AG20443 (cell line): ENCODE measurements at places on chromosomes 4 and X.

DNA sequence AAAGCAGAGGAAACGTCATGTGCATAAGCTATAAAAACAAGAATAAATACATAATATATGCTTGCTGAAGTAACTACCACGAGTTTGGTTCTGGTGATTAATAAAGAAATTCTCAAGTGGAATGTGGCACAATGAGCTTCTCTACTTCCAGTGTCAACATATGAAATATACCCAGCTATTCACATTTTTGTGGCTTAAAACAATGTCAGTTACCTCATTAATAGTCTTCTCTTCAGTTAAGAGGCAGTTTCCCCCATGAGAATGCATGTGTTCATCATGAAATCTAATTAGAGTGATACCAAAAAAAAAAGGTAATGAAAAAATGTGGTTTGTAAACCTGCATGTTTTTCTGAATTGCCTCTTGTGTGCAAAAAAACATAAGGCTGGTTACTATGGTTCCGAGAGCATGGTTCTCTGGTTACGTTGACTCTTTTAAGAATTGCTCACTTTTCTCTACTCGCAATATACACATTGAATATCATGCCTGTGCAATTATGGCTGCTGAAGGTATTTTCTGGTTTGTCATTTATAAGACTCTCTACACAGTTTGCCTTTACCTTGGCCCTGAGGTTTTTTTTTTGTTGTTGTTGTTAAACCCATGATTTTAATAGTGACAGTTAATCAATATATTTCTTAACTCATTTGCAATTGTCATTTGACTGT is 108.2 kb downstream of the PCDH7 start:
- DNase-seq: peak; percentile 8

GRCh38 chr4:56532239-56532638 is 26.6 kb downstream of the ARL9 start:
- DNase-seq: no peak

DNA sequence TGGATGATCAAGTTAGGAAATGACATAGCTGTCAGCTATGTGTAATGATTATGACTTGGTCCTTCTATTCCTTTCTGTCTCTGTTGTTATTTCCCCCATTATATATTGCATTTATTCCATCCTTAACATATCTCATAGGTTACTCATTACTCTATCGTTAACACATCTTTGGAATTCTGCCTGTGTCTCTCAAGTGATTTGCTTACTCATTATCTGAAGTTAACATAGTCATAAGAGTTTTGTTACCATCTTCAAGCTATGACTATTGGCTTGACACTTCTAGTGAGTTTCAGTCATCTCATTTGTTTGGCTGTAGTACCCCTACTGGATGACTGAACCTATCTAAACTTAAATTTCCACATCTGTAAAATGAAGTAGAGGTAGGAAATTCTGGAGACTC is 286.1 kb upstream of the PPP1R2C start:
- no peak for DNase-seq

DNA sequence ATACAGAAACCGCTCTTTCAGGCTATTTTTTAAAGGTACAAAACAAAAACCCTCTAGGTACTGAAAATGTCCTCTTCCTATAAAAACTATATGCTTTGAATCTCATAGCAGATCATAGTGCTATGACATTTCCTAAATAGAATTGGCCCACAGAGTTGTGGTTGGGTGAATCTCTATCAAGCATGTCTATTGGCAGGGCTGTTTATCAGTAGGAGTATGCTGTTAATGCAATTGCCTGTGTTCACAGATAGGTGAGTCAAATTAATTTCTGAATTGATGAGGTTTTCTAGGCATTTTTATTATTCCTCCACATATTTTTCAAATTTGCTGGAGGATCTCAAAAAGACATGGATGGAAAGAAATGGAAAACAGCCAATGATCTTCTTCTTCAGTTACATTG is 73.9 kb downstream of the QRFPR start:
- DNase-seq: no peak

- DNase-seq: no peak
Observed at GRCh38 chr4:1003271-1004070, 8.0 kb upstream of the FGFRL1 start.

DNA sequence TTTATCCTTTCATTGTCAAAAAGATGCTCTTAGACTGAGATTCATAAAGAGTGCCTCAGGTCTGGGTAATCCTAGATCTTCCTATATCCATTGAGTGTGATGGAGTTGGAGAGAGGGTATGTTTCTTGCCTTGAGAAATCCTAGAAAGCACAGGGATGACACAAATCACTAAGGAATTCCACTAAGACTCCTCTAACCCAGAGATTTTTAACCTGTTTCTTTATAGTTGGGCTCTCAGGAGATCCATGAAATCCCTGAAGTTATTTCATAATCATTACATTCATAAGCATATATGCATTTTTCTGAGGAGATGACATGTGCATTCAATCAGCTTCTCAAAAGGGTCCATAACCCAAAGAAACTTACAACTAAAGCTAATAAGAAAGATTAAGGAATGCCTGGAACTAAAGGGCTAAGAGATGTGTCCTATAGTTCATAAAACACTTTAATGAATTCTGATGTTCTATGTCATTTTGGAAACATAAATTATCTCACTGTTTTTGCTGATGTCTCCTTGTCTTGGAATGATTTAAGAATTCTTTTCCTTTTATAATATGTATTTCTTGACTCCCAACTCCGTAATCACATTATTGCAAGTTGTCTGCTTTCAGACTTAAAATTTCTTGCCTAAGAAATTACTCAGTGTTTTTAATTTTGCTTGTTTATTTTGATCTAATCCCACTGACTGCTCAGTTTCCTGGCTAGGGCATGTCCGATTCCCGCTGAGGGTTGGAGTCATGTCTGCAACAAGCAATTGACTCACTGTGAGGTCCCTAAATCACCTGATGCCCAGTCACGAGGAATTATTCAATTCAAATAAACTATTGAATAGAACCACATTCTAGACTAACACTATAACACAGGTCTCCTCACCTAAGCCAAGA is 2.8 kb upstream of the AMTN start:
- DNase-seq: no peak

DNA sequence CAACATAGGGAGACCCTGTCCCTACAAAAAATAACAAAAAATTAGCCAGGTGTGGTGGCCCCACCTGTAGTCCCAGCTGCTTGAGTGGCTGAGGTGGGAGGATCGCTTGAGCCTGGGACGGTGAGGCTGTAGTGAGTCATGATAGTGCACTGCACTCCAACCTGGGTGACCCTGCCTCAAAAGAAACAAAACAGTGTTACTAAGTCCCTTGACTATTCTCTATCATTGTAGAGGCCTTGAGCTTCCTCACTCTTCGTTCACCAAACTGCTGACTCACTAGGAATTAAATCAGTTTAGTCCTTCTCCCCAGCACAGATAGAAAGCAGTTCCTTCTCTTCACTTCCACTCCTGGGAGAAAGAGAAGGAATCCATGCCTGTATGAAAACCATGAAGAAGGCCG is 14.5 kb downstream of the CDS1 start:
- DNase-seq: no peak

GRCh38 chr4:89119836-89120235 is 8.5 kb downstream of the TIGD2 start:
- DNase-seq: no peak

DNA sequence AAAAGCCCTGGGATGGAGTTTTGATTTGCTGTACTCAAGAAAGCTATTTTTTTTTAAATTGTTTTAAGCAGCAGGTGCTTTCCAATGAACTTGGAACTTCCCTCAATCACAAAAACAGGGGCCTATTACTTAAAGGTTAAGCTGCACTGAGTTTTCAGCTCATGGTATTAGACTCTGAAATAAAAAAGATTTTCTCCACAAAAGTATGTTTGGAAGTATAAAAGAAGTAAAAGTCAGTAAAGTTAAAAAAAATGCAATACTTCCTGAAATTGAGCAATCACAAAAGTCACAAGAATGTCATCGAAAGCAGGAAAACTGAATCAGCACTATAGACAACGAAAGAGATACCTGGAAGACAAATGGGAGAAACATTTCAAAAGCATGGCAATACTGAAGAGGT is 38.9 kb upstream of the PLAC8 start:
- DNase-seq: no peak

- no peak for DNase-seq
Observed at GRCh38 chr4:6205567-6205931, 5.2 kb upstream of the JAKMIP1 start.

- DNase-seq: peak; percentile 63
Observed at GRCh38 chrX:40085102-40085551, 12.6 kb downstream of the BCOR start.

DNA sequence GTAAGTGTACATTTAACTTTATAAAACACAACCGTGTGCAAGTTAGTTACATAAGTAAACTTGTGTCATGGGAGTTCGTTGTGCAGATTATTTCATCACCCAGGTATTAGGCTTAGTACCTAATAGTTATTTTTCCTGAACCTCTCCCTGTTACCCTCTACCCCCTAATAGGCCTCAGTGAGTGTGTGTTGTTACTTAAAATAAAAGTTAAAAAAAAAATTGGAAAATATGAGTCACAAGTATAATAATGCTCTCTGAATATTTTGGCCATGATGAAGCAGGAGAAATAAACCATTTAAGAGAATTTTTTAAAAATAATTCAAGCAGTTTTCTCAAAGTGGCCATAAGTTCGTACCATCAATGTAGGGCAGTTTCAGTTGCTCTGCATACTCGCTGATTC is 105.1 kb upstream of the GRID2 start:
- DNase-seq: no peak

GRCh38 chr4:15303052-15303641 is 124.7 kb upstream of the C1QTNF7 start:
- peak; percentile 74 for DNase-seq

DNA sequence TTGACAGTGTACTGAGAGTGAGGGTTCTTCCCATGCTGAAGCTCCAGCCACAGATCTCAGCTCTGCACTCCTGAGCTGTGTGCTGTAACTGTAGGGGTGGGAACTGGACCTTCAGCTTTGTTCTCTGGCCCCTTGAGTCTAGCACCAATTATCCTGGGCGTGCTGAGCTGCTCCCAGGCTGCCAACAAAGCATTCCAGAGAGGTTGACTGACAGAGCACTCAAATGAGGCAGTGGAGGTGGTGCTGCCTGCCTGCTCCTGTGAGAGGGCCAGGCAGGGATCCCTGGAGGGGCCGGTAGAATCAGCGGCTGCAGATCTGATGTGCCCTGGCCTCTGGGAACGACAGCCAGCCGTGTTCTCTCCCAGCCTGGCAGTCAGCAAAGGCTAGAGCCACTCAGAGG is 375.7 kb upstream of the AADAT start:
- DNase-seq: no peak

DNA sequence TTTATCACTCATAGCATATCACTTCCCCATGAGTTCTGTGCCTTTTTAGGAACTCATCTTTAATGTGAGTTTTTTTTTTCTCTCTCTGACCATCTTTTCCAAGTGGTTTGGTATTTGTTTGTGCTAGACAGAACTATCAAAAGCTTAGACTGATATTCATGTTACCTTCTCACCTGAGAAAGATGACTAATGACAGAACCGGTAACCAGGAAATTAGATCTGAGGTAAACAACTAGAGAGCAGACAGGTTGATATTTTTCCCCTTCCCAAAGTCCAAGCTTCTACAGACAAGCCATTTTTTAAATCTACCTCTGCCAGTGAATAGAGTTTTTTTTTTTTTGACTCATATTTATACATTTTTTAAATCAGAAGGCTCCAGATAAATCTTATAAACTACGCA is 17.0 kb upstream of the SRD5A3 start:
- no peak for DNase-seq

DNA sequence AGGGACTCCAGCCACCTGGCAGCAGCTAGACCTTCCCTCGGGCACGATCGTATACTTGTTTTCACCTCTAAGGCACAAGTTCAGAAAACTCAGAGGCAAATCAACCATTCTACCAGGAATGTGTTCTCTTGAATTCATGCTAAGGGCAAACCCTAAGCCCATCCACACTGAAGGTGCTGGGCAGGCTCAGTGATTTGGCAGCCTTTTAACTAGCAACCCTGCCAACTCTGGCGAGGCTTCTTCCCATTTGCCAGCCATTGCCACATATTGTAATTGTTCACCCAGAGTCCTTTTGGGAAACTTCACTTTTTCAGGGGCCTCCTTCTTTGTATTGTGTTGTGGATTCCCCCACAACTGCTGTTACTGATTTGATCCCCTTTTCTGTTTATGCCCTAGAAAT is 298.6 kb upstream of the LDB2 start:
- no peak for DNase-seq

DNA sequence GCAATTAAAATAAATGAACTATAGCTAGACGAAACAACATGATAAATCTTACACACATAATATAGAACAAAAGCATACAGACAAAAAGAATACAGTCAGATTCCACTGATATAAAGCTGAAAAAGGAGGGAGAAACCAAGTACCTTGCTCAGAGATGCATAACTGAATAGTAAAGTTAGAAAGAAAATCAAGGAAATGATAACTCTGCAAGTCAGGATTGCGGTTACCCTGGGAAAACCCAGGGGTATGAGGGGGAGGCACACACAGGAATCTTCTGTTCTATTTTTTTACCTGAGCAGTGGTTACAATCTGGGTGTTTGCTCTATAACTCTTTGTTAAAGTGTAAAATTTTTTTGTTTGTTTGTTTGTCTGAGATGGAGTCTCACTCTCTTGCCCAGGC is 209.1 kb downstream of the CBR4 start:
- no peak for DNase-seq

DNA sequence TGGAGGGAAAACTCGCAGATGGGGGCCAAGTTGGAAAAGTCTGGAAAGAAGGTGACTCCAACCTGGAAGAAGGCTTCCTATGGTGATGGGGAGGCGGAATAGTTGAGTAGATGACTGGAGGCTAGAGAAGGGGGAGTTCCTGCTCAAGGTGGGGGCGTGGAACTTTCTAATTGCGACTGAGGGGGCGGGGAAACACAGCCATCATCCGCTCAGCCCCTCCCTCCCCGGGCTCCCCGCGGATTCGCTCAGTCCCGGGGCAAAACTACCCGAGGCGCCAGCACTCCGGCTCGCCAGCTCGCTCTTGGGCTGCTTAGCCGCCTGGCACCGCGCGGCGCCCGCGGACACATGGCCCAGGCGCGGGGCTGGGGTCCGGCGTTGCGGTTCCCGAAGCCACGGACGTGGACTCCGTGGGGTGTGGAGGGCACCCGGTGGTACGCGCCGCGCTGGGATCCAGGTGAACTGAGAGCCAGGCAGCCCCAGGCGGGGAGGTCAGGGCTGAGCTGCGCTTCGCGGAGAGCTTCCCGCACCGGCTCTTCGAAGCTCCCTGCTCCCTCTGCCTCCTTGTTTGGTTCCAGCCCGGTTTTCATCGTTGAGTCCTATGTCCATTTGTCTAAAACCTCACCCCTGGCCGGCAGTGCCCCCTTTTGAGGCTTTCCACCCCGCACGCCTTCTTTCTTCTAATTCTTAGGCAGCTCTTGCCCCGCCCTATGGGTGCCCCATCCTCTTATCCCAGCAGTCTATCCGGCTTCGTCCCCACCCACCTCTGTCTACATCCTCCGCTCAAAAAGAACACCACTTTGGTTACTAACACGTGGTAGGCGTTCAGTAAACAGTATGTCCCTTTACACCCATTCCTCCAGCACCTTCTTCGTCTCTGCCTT is 38.9 kb downstream of the STARD8 start:
- DNase-seq: peak; percentile 44

GRCh38 chr4:165096776-165097175 is 15.9 kb downstream of the TMEM192 start:
- peak; percentile 62 for DNase-seq

- DNase-seq: no peak
Observed at GRCh38 chr4:128550060-128550459, 259.4 kb upstream of the JADE1 start.
